ENCODE measurements at places on chromosomes 7 and 10. TPM values are rescaled to one million over a fixed set of nuclear protein-coding genes. Genes with fewer than 3 reads are reported as not detected.

DNA sequence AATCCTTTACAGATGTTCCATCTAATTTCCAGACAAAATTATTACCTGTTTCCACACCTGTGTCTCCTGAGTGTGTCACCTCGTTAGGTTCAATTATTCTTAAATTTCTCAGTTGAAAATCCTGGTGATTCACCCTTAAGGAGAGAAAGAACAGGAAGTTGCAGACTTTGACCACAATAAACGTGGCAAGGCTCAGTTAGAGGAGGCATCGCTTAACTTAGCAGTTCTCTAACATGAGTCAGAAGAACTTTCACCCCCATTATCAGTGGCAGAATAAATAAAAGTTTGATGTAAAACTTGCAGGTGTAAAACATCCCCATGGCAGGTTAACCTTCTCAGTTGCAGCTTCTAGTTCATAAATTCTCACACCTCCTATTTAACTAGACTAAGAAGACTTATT, 8.3 kb downstream of the XPNPEP1 start:
- peak; percentile 13 for DNase-seq

- DNase-seq: no peak
Measured at GRCh38 chr7:158836692-158837091, 7.4 kb upstream of the ESYT2 start.

DNA sequence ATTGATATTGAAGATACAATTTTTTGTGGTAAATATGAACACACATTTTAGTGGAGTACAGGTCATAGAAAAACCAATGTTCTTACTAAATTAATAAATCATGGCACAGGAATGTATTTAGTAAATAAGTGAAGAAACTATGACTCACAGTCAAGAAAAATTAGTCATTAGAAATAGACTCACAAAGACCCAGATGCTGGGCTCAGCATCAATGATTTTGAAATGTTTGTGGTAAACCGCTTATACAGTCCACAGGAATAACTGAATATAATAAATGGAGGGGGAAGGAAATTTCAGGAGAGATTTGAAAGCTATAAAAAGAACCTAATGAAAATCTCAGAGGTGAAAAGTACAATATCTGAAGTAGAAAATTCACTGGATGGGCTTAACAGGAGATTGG, 138.3 kb upstream of the ADCY1 start:
- DNase-seq: no peak

DNA sequence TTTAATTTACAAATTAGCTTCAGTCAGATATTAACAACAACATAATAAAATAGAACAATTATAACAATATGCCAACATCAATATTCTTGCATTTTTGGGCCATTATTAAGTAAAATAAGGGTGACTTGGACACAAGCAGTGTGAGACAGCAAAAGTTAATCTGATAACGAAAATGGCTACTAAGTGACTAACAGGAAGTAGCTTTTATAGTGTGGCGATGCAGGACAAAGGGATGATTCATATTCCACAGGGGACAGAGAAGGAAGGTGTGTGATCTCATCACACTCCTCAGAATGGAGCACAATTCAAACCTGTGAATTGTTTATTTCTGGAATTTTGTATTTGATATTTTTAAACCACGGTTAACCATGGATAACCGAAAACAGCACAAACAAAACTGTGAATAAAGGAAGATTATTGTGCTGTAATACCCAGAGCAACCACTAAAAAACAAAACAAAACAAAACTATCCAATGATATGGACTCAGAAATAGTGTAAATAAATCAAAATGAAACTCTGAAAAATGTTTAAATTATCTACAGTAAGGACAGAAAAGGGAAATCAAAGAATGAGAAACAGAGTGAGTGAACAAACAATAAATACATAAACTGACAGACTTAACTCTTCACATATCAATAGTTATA, 66.9 kb upstream of the TFEC start:
- DNase-seq: no peak

- no peak for DNase-seq
Measured at GRCh38 chr10:114766470-114766869, 55.1 kb upstream of the FHIP2A start.

GRCh38 chr7:122092964-122093797, 50.9 kb downstream of the AASS start:
- DNase-seq: peak; percentile 71

- no peak for DNase-seq
Measured at GRCh38 chr10:79058899-79059841, 9.6 kb upstream of the ZMIZ1 start.

DNA sequence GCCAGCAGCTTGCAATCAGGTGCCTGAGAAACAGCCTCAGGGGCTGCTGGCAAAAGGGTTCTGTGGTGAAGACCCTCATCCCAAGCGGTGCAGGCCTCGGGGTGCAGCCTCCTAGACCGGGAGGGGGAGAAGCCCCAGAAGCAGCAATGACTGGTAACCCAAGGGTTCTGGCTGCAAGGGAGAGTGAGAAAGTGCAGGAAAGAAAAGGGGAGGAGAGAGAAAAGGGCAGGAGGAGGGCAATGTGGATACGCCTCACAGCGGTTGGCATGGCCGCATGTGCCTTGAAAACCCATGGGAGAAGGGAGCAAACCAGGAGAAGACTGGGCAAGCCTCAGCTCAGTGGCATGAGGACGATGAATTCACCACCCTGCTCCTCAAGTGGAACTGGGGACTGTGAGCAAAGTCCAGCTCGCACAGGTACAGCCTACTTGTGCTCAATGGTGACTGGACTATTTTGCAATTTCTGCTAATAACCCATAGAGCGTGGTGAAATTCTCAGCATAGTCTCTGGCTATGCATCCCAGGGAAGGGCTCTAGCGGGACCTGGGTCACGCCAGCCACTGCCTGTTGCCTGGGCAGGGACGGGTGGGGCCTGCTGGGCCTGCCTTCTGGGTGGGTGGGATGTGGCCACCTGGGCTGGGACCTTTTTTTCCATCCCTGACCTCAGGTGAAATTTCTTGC, 6.2 kb downstream of the CLRN3 start:
- no peak for DNase-seq

GRCh38 chr7:50852901-50853300, 70.2 kb upstream of the GRB10 start:
- DNase-seq: no peak

GRCh38 chr7:831596-832166, 595 bp upstream of the SUN1 start:
- DNase-seq: no peak

- DNase-seq: no peak
Measured at GRCh38 chr7:27128034-27128433, 2.5 kb downstream of the HOXA4 start.

- peak; percentile 87 for DNase-seq
Measured at GRCh38 chr7:2680792-2681490, 7.1 kb upstream of the AMZ1 start.

GRCh38 chr10:125777806-125778205, 2.2 kb upstream of the MMP21 start:
- DNase-seq: no peak

DNA sequence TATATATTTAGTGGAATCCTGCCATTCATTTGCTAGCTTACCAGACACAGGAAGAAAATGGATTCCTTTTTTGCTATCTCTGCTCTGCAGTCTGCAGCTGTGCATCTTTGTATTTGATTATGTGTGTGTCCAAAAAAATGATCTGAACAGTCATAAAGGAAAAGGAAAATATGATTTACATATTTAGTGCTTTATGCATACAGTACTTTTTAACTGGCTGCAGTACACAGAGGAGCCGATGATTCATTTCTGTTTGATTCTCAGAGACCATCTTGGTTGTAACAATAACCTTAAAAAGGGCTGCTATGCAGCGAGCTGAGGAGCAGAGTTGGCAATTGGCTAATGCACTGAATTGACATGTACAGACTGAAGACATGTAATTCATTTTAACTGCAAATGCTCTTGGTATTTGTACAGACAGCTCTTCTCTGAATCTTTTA, 151.3 kb upstream of the FZD1 start:
- DNase-seq: no peak

DNA sequence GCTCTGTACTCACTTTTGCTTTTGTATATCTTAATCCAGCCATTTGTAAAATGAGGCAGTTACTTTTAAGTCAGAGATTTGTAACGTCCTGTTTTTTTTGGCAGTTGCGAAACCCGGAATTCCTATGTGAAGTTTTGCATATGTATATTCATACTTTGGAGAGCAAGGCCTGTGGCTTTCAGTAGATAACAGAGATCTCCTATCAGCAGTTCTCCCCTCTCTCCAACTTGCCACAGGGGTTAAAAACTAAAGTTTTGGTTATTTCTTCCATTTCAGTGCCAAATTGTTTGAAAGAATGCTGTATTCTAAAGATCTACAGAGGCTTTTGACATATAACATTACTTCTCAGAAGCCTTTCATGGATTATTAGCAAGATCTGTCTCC, 102.4 kb downstream of the EXOC4 start:
- DNase-seq: no peak

DNA sequence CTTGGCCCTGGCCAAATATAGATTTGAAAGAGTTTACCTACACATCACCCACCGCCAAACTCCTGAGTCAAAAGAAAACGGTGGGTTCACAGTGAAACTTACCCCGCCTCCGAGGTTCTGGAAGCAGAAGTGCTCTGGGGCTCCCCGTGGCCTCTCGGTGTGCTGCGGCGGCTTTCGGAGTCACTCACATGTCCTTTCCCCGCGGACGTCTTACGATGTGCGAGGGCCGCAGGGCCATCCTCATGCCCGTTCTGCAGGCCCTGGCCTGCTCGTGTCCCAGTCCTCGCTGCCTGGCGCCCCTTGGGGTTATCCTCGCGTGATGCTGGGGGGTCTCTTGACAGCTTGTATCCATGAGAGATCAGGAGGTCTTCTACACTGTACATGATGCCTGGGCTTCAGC, 12.0 kb downstream of the JCAD start:
- DNase-seq: no peak

The ABCF2 gene
- 70.5 TPM for total RNA-seq

The SLC25A28 gene
- 19.6 TPM for total RNA-seq

The IGFBP1 gene
- not detected for total RNA-seq

The PILRA gene
- 3.3 TPM for total RNA-seq

The ATRNL1 gene
- 9.3 TPM for total RNA-seq

The CCDC146 gene
- 0.72 TPM for total RNA-seq

The ADCYAP1R1 gene
- total RNA-seq: 7.4 TPM

The NKX1-2 gene
- total RNA-seq: 15.3 TPM

The SEMA3D gene
- 5.4 TPM for total RNA-seq
